ENCODE measurements at places on chromosomes 2 and 18.

DNA sequence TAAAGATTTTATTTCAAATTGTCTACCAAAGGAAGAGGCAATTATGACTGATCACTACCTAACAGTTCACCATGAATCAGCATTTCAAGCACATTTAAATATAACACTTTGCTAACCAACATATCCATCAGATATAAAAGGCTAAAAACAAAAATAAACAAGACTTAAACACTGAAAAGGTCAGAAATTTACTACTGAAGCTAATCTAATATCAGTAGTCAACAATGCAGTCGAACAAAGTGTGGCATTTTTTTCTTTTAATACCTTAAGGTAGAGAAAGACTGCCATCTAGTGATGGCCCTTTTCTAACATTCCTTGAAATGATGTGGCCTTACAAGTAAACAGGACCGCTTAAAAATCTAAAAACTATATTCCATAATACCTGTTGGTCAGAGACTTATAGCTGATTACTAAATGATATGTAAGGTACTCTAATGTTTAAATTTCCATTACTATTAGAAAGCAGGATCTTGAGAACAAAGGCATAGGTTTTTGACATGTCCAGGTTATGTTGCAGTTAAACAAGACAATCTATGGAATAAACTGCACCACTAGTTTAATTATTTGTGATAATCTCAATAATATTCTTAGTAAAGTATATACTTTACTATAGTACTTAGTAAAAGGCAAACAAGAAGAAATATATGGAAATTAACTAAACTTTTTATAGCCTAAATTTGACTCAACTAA is 80.0 kb downstream of the EXOC6B start:
- no peak for DNase-seq

DNA sequence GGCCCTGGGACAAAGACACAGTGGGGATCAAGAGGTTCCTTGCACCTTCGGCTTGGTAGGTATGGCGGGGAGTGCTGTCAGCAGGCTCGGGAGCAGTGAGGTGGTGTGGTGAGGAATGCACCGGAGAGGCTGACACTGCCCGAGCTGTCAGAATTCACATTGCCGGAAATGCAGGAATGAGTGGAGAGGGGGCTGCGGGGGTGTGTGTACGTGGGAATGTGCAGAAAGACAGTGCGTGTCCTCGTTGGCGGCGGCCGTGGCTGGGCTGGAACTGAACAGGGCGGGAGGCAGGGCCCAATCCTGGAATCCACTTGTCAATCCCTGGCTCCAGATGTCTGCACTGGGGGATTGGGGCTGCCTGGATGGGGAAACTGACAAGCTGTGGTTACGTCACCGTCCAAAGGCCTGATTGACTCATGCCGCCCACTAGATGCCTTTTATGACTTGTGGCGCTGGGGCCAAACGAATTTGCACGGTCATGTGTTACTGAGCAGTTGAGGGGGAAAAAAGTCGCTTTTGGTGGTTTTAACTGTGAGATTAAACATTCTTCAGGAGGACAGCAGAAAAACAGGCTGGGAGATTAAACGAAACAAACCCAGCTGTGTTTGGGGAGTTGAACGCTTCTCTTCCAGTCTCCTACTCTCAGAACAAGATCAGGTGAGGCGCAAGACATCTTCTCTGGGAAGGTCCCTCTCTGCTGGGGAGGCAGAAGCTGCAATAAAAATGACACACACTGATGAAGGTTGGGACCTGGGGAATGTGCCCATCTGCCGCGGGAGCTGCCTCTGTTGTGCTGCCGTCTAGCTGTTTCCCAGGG is 189.4 kb upstream of the GLI2 start:
- DNase-seq = no peak

DNA sequence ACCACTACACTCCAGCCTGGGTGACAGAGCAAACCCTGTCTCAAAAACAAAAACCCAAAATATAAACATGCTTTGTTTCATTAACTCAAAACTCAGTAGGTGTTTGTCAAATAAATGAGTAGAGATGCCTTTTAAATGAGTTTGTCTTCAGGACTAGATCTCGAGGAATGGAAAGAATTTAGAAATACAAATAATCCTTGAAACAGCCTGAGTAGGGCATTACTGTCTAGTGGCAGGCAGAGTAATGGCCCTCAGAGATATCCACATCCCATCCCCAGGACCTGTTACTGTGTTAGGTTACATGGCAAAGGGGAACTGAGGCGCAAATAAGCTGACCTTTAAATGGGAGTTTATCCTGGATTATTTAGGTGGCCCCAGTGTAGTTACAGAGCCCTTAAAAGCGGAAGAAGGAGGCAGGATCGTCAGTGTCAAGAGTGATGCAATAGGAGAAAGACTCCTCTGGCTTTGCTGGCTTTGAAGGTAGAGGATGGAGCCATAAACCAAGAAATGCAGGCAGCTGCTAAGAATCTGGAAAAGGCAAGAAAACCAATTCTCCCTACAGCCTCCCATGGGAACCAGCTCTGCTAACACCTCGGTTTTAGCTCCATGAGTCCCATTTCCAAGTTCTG is 63.0 kb downstream of the CABLES1 start:
- no peak for DNase-seq

DNA sequence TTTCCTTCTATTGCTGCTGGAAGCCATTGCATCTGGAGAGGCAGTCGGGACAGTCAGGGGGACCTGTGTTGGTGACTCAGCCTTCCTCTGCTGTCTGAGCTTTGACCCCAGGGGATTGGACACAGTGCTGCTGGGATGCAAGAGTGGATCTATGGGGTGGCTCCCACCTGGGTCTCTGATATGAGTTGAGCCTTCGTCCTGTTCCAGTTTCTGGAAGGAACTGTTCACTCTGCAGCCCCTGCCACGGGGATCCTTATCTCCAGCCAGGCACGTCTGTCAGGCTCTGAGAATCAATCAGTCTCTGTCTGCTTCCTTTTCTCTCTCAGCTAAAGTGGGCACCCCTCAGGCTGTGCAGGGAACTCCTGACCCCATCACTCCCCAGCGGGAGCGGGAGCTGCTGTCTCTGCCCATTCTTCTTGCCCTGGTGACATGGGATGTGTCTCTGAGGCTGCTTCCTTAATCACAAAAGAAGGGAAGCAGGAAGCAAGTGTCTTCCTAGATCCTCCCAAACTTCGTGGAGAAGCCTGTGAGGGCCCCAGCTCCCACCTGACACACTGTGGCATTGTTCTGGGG is 51.7 kb downstream of the ARHGAP28 start:
- DNase-seq = no peak

- DNase-seq = no peak
Measured at GRCh38 chr2:232977438-232977971, 35.6 kb downstream of the NGEF start.

DNA sequence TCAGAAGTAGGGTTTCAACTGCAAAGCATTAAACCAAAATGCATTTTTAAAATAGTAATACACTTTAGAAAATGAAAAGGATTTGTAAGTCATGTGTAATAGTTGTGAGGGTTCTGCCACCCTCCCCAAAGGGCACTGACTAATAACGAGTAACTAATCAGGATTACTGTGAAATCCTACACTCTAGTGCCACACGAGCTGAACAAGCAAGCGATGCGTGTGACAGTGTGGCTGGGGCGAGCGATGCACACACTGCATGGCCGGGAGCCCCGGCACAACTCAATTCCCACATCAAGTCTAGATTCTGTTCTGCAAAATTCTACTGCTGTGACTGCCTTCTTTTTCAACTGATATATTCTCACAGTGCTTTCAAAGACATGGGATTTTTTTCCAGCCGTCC is 156.4 kb downstream of the SEPTIN10 start:
- no peak for DNase-seq

- no peak for DNase-seq
Measured at GRCh38 chr2:218881744-218882460, 1.2 kb downstream of the WNT10A start.

DNA sequence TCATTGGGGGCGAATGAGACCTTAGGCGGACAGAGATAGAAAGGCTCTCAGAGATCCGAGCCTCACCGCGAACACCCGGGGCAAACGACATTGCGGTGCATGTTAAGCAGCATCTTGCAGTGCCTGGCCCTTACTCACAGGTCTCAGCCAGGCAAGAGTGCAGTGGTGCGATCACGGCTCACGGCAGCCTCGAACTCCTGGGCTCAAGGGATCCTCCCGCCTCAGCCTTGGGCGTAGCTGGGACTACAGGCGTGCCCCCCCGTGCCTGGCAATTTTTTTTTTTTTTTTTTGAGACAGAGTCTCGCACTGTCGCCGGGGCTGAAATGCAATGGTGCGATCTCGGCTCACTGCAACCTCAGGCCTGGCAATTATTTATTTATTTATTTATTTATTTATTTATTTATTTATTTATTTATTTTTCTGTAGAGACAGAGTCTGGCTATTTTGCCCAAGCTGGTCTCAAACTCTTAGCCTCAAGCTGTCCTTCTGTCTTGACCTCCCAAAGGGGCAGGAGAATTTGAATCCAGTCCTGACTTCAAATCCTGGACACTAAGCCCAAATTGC is 1.3 kb downstream of the LAMA3 start:
- DNase-seq = no peak

DNA sequence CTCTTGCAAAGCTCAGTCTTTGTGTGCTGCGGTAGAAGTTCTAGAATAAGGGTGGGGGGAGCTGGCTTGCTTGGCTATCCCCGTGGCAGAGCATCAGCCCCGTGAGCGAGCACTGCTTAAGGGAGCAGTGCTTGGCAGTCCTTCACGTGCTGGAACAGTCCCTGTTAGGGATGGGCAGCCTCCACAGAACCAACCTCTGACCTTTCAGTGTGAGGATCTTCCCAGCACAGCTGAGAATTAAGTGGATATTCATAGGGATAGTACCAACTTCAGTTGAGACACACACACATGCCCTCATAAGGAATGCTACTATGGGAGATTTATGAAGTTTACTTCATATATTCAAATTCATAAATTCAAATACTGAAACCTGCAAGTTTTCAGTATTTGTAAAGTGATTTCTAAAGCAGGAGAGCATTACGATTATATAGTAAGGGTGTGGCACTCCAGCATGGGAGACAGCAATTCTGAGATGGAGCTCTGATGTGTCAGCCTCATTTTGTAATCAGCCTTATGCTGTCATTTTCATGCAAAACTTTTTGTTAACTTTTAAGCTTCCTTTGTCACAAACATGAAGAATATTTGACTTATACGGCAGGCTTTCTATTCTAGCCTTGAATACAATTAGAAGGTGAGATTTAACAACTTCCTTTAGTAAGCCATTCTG is 39.5 kb downstream of the ATP9B start:
- DNase-seq = no peak

DNA sequence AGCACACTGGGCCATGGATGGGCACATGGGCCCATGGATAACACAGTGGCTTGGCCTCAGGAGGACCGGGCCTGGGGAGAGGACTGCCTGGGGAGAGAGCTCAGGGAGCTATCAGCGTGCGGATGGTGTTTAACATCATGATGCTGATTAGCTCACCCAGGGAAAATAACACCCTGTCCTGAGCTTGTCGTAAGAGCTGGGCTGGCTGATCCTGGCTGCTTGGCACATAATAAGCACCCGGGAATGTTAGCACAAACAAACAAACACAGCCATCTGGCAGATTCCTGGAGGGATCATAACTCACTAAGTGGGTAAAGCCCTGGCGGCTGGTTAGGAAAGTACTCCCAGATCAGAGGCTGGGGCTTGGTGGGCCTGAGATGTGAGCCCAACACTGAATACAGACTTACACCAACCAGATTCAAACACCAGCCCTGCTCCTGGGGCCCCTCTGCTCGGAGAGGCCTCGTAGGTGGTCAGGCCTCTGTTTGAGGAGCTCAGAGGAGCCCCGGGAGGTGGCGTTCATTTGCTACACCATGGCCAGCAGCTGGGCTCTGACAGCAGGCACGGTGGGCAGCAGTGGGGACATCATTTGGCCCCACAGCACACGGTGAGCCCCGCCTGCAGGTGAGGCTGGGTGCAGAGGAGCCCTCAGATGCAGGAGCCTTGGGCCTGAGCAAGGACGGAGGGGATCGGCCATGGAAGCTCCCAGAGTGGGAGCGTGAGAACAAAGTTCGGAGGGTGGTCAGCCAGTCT is 193.4 kb upstream of the HDAC4 start:
- no peak for DNase-seq

- no peak for DNase-seq
Measured at GRCh38 chr2:170307555-170308351, 129.8 kb downstream of the MYO3B start.
